ENCODE measurements at places on chromosomes 2 and 18.
A peak's percentile ranks its signal among the peaks of the same experiment; 100 is the strongest.

DNA sequence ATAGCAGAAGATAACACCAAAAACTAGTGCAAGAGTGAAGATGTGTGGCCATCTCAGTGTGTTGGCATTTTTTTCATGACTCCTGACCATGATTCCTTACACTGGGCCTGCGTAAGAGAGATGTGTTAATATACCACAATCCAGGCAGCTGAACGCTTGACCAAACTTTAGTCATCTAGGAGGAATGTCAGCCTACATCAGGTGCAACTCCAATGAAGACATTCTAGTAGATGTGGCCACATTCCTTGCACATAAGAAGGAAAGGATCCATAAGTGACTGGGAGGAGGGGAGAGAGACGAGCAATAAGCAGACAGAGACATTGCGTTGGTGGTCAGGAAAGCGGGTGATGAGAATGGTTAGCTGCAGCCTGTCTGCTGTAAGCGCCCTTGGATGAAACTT, 42.6 kb downstream of the CYRIA start:
- no peak for DNase-seq

DNA sequence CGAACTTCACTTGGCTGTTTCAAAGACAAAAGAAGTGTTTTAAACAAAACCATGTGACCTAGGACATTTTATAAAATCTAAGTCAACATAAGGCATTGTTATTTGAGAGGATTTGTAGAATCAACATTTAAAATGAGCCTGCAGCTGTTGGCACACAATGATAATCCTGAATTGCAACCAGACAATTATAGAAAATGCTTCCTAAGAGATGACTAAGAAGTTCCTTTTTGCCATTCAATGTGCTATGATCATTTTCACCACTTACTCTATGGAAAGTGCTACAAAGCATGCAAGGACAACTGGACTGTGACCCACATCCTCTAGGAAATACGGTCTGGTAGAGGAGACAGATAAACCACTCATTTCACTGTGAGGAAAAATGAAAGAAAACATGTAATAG, 246.4 kb downstream of the CDH20 start:
- DNase-seq, result no peak

- DNase-seq, result peak; percentile 20
Observed at GRCh38 chr18:519019-519879, 18.7 kb upstream of the COLEC12 start.

DNA sequence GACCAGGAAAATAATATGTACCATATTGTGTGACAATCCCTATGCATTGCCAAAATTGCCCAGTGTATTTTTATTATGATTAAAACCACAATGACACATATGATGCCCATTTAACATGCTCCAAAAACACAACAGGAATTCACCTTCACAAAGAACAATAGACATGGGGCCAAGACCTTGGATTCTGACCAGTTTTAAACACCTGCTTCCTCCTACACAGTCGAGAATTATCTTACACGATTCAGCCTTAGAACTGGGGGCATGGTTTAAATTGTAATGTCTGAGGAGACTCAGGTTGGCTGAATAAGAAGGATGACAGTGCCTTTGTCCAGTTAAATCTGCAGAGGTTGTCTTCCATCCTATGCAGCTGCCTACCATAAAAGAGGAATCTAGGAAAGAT, 212.7 kb downstream of the PLCL1 start:
- no peak for DNase-seq

GRCh38 chr2:196473617-196474016, 165.9 kb upstream of the CCDC150 start:
- no peak for DNase-seq

GRCh38 chr2:103738108-103738507, 976.3 kb downstream of the TMEM182 start:
- DNase-seq, result no peak

- peak; percentile 34 for DNase-seq
Observed at GRCh38 chr2:172249334-172249733, 146.6 kb upstream of the DLX2 start.

- DNase-seq, result no peak
Observed at GRCh38 chr18:23462876-23463275, 9.8 kb downstream of the RIOK3 start.

- DNase-seq, result no peak
Observed at GRCh38 chr2:237351796-237352195, 62.2 kb downstream of the COL6A3 start.

DNA sequence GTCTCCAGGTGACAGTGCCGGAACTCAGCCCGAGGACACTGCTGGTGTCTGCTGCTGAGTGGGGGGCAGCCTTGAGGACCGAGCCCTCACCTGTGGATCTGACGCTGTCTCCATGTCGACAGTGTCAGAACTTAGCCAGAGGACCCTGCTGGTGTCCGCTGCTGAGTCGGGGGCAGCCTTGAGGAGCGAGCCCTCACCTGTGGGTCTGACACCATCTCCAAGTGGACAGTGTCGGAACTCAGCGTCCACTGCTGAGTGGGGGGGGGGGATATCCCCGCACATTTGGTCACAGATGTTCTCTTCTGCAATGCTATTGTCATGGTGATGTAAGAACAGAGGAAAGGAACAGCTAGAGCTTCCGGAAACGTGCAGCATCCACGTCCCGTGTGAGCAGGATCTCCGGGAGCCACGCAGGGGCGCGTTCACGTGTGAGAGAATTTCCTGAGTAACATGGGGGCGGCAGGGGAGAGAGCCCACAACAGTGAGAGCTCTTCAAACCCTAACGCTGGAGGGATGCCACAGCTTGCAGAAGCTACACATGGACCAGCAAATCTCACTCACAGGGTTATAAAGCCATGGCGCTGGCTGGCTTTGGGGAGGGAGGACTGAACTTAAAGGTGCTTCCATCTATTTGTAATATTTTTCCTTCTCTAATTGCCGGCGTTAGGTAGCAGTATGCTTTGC, 250.7 kb upstream of the SALL3 start:
- DNase-seq, result no peak

DNA sequence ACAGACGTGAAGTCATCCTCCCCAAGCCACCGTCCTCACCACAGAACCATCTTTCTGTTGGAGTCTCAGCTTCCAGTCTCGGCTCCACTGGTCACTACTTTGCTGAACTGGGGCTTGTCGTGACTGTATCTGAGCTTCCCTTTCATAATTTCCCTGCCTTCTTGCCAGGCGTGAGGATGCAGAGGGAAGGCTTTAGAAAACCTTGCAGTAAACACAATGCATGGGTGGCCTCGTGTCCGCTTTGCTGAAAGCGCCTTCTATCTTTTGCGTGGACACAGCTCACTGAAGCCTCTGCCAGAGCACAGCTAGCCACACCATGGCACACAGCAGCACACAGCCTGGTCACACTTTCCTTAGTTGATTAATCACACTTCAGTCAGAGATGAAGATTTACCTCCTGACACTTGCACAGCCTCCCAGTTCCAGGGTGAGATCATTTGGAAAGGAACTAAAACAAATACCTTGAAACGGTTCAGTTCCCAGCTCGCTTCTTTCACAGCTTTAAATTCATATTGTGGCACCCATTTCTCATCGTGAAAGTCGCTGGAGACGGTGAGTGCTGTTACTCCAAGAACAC, 2.8 kb upstream of the GPR45 start:
- no peak for DNase-seq

DNA sequence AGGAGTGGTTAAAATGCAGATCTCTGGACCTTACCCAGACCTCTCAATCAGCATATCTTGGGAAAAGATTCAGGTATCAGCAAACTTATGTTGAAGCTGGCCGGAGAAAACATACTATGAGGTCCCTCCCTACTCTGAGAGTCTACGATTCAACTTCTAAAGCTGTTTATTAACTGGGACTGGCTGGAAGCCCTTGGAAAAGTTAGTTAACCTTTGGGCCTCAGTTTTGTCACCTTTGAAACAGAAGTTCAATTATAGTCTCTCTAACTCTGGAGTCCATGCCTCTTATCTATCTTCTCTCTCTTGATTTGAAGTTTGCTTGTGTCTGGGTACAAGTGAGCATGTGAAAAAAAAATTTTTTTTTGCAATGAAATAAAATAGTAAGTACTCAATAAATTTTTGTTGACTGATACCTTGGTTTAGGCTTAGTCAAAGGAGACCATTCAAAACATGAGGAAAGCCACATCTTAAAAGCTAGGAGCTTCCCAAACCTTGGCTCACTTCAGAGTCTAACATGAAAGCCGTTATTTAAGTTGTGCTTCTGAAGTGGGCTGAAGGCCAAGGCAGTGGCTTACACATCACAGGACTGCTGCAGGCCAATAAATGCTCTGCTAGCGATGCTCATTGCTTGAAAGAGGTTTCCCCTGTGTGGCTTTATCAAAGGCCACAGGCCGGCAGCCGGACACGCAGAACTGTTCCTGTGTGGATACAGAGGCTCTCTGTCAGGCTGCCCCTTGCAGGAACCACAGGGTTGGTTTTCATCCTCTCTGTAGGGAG, 110.6 kb upstream of the FAM136A start:
- DNase-seq, result no peak

GRCh38 chr2:80942766-80943165, 638.2 kb upstream of the LRRTM1 start:
- DNase-seq, result no peak

GRCh38 chr18:30682672-30683071, 359.9 kb downstream of the DSC3 start:
- no peak for DNase-seq

DNA sequence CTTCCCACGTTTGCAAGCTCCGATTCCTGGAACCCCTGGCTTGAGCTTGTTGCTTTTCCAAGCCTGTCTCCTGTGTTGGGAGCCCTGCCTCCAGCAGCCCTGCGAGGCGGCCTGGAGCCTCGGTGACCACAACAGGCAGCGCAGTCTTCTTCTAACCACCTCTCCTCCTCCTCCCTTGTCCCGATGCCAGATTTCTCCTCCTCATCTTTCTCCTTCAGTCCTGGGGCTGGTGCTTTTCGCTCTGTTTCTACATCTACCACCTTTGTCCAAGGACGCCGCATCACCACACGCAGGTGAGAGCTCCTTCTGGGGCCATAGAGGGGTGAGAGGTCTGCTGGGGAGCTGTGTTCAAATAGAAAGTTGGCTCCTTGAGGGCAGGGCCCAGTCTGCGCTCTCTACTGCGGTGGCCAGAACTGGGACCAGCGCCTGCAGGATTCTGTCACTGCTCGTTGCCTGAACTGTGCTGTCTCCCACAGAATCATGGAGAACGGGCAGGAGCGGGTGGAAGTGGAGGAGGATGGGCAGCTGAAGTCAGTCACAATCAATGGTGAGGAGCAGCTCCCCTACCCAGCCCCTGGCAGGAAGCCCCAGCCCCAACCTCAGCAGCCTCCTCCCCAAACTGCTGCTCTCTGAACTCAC, 3.9 kb downstream of the DNAJB2 start:
- DNase-seq, result no peak

DNA sequence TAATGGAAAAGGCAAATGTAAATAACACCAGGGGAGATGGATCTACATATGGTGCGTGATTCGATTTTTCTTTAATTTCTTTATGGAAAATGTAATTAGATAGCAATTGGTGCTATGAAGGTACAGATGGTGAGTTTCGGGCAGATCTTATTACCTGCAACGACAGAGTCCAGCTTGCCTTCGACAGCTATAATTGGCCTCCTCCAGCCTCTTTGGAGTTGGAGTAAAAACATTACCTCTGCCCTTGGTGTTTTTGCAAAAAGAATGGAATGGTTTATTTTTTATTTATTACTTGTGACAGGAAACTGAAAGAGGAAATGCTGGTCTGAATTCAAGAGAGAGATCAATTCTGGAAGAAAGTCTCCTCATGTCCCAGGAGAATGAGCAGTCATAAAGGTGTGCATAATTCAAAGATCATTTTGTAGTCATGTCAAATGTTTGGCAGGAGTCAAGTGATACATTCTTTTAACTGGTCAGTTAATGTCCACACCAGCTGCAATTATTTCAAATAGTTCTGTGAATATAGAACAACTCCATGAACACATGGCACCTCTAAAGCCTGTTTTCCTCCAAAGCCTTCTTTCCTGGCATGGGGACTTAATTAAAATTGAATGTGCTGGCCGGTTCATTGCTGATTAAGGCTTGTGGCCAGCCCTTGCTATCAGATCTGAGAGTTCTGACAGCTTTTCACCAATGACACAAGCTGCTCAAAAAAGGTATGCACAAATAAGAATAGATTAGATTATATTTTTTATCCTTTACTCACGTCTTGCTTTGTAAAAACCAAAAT, 46.9 kb upstream of the KCNH7 start:
- DNase-seq, result no peak

- DNase-seq, result no peak
Observed at GRCh38 chr18:13616041-13616440, 110.3 kb downstream of the FAM210A start.

- no peak for DNase-seq
Observed at GRCh38 chr2:120326066-120326465, 19.9 kb upstream of the INHBB start.

- DNase-seq, result peak; percentile 77
Observed at GRCh38 chr2:217650716-217651360, 352.0 kb downstream of the TNS1 start.

DNA sequence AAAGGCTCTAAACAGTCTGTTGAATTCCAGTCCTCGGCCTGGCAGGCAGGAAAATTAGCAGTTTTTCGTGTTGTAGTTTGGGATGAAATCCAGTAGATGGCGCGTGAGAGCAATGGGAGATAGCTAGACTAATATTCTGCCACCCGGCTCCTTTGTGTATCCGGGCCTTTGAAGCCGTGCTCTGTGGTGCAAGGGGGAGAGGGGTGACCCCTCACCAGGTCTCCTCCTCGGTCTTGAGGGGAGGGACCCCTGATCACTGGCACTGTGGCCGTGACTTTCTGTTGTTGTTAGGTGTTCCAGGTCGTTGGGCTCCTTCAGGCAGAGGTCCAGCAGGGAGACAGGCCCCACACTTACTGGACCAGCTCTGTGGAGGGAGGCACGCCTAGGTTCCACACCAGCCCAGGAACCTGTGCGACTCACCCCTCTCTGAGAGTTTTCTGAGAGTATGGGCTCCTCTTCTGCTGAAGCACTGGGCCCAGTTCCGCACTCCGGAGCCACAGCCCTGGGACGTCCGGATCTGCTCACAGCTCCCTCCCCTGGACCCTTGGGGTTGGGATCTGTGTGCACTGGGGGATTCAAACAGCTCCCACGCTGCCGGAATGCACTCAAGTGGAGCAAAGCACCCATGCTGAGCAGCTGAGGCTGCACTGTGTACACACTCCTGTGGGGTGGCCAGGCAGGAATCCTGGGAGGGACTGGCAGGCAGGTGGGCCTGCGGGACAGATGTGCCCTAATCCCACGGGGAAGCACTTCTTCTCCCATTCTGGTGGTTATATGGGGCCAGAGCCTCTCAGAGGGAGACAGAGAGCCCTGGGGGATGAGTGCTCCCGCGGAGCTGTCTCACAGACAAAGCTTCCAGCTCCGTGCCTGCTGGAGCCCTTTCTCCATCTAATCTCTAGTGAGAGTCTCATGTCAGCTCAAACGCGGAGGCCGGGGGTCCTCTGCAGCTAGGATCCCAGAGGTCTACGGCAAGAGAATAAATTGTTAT, 8.8 kb downstream of the GKN2 start:
- peak; percentile 74 for DNase-seq

GRCh38 chr2:240155048-240155744, 14.7 kb upstream of the OTOS start:
- DNase-seq, result no peak
